ENCODE measurements at places on chromosomes 2 and 18.
A peak's percentile ranks its signal among the peaks of the same experiment; 100 is the strongest.

- peak; percentile 28 for DNase-seq
These were observed 60.0 kb downstream of the ZEB2 start for GRCh38 chr2:144459937-144460336.

DNA sequence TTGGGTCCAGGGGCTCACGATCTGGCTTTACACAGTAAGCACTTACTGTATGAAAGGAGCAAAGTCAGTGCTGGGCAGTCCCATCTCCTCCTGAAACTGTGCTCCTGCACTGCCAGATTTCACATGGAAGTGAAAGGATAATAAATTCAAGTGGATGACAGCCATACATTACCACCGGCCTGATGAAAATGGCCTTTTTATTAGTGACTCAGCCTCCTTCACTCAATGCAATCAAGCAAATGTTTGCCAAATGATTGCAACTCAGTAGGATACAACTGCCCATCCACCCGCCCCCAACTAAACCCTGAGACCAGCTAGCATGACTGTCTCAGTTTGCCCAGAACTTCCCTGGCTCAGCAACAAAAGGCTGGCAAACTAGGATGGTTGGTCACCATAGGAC, 77.1 kb downstream of the MYO5B start:
- DNase-seq = no peak

- no peak for DNase-seq
These were observed 79.4 kb downstream of the TMEM182 start for GRCh38 chr2:102841107-102841840.

DNA sequence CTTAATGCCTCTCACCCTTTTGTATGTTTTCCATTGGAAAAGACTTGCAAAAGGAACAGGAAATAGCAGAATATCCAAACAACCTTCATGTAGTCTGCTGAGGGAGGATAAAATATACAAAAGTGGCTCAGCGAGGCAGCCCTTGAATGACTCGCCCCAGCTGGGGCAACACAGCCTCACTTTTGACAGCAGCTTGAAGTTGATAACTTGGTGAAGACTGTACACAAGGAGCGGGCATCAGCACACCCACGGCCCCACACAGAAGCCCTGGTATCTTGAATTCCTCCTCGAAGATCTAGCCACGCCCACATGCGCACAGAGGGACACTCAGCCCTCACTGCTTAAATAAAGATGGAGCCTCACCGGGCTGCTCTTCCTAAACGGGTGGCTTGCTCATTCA, 161.0 kb downstream of the IRS1 start:
- DNase-seq = no peak

- no peak for DNase-seq
These were observed 230.2 kb upstream of the TNP1 start for GRCh38 chr2:217090024-217090473.
